ENCODE measurements at places on chromosomes 6 and 20.

DNA sequence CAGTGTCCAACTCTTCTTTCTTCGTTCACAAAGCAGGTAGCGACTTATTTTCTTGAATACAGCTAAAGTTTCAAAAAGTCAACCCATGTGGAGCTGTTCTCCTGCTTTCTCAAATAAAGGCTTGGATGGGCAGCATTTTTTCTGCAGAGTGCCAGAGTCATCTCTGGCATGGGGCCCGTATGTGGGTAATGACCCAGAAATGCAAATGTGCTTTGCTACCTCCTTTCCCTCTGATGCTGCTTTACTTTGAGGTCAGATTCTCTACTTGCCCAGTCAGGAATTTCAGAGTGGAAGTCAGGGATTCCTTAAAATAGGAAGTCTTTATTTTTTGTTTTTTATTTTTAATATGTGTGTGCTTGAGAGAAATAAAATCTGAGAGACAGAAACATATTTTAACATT lies 4.9 kb downstream of the NKAIN2 start:
- no peak for DNase-seq

GRCh38 chr20:28562510-28562898 lies 2695.0 kb upstream of the DEFB115 start:
- no peak for DNase-seq

DNA sequence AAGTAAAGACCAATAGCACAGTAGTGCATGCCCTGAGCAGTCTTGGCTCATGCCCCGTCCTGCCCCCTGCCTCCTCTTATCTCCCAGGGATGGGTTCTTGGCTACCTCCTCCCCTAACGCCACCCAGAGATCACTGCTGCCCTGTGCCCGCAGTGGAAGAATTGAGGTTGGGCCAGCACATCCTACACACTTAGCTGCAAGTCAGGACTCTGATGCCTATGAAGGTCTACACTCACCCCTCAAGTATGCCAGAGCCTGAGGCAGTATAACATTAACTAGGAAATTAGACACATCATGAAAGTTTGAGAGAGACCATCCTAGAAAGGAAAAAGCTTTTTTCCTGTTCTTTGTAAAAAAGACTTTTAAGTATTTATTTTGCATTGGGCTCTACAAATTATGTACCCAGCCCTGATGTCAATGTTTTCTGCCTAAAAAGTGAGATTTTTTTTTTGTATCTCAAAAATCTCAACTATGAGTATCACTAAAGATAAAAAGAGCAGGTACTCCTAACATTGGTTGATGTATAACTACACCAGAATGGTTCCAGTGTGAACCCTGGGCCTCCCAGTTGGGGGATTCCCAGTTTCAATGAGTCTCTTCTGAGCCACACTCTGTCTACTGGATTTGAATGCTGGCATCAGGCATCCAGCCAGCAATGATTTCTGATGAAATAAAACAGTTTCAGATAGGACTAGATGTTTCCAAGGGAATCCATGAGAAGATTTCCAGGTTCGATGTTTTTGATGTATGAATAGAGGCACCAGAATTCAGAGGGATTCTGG lies 115.4 kb downstream of the ISM1 start:
- DNase-seq = no peak

DNA sequence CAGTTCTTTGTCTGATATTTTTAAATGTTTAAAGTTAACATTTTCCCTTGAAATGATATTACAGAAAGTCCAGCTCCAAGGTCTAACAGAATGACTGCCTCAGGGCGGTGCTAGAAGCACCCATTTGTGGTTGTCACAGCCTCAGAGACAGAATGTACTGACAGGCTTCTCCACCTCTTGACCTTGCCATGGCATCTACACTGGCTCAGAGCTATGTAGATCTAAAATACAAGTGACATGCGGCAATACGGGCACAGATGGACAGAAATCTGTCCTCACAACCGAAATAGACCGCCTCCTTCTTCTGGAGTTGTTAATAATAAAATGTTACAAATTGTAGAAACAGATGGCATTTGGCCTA lies 167.2 kb upstream of the THEMIS start:
- no peak for DNase-seq

DNA sequence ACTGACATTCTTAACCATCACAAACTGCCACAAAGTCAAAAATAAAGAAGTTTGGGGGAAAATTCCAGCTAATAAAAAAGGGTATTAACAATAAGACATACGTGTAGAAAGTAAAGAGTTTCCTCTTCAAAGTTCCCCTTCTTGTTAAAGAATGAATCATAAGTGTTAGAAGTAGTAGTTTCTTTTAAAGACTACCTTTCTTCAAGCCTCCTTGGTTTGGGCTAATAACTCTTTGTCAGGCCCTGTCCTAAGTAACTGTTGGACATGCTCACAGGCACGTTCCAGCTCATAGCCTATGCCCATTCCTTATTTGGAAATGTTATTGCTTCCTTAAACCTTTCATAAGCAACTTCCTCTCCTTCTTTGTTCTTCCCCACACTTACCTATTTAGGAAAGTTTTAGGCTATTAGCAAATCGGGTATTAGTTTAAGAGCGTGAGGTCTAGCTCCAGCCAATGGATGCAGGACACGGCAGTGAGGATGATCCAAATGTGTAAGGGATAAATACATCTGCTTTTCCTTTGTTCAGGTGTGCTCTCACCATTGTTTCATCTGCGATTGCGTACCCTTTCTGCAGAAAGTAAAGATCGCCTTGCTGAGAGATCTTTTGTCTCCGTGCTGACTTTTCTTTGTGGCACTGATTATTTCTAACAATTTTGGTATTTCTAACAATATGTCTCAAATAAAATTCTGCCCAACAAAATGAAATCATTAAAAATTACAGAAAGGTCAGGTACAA lies 64.9 kb downstream of the CHD6 start:
- DNase-seq = no peak

DNA sequence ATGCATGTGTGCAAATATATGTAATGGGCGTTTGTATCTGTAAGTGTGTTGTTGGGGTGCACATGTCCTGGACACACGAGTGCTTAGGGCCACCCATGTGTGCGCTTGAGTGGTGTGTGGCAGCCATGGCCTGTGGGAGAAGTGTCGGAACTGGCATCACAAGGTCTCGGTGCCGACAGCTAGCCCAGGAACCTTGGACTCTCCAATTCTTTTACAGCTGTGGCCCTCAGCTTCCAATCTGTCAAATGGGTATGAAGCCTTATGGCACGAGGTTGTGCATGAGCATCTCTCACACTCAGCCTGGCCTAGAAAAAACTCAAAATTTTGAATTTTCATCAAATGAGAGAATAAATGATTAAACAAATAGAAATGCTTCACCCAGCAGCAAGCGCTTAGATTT lies 42.0 kb downstream of the SPDEF start:
- DNase-seq = no peak

DNA sequence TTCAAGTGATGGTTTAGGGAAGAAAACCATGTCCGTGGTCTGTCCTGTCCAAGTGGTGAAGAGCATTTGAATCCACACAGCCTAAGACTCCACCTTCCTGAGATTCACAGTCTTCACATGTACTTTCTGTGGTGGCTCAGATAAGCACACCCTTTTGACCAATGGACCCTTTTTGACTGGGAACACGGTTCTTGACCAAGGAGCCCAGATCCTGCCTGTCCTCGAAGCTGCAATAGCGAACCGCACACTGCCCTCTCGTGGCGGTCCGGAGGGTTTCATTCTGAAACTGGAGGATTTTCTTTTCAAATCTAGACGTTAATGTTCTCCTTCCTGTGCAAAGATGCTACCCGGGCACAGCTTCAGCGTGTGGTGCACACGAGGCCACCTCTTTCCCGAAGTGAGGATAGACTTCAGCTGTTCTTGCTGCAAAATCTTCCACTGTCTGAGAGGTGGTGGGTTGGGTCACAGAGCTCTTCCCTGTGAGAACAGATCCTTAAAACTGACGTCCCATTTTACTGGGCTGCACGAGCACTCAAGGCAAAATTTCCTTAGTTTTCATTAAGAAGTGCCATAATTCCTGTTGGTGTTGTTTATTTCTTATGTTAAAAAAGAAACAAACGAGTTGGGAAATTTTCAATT lies 90.5 kb downstream of the SYNJ2 start:
- DNase-seq = peak; percentile 36

- no peak for DNase-seq
Observed at GRCh38 chr20:54017846-54018245, 52.5 kb downstream of the BCAS1 start.

GRCh38 chr6:11805259-11806053 lies 26.9 kb upstream of the ADTRP start:
- no peak for DNase-seq

DNA sequence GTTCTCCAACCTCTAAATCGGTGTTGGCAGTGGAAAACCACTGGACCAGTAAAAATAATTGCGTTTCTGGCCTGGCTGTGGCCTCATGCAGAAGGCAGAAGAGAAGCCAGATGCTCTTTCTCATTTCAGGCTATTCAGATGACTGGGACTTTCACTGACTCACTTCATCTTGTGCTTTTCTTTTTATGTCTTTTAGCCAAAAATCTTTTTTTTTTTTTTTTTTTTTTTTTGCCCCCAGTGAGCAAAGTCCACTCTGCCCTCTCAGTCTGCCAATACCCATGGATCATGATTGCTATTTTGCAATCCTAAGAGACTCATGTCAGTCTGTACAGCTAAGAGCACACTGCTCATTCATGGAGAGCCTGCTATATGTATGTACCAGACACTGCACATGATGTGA lies 962.5 kb downstream of the KIF16B start:
- DNase-seq = no peak
